ENCODE measurements at places on chromosomes 3 and 15. TPM values are rescaled to one million over a fixed set of nuclear protein-coding genes. Genes with fewer than 3 reads are reported as not detected.
A peak's percentile ranks its signal among the peaks of the same experiment; 100 is the strongest.

GRCh38 chr15:80034629-80035028 is 24.8 kb upstream of the ZFAND6 start:
- DNase-seq, result no peak

The MAP2K5 gene
- 10.1 TPM for total RNA-seq

DNA sequence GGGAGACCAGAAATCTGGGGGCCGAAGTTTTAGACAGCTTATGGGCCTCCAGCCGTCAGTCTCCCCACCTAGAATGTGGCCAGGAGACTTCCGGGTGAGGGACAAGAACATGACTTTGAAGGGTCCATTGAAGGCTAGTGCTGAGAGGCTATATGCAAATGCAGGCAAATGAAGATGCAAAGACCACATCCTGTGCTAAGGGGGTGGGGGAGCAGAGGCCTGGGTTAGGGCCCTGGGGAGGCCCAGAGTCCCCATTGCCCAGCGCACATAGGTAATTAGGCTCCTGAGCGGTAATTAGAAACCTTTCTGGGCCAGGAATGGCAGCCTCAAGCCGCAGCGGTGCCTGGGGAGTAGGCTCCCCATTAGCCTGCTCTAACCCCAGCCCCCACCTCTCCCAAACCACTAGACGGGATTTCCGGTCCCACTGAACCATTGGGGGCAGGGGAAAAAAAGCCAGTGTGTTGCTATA is 6.8 kb downstream of the CSK start:
- DNase-seq, result peak; percentile 44

- DNase-seq, result no peak
Measured at GRCh38 chr3:9779075-9779593, 9.4 kb upstream of the CAMK1 start.

DNA sequence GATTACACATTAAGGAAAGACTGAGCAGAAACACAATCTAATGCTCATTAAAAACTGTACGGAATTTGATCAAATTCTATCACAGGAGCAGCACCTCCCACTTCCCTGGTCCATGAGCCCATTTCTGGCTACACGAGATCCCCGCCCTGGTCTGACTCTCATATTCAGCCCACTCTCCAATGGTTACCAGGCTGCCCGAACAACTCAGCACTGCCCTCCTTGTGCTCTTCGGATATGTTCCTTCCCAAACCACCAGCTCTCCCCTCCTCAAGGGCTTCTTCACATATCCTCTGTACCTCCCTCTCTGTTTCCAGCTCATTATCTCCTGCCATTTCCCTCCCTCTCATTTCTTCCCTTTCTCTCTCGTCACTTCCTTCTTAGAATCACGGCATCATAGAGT is 180.5 kb downstream of the RSL24D1 start:
- DNase-seq, result no peak

The TM4SF18 gene
- 26.1 TPM for total RNA-seq

- DNase-seq, result peak; percentile 84
Measured at GRCh38 chr3:98521897-98522543, 682 bp downstream of the CLDND1 start.

- peak; percentile 17 for DNase-seq
Measured at GRCh38 chr3:179464323-179465092, 13.2 kb upstream of the GNB4 start.

DNA sequence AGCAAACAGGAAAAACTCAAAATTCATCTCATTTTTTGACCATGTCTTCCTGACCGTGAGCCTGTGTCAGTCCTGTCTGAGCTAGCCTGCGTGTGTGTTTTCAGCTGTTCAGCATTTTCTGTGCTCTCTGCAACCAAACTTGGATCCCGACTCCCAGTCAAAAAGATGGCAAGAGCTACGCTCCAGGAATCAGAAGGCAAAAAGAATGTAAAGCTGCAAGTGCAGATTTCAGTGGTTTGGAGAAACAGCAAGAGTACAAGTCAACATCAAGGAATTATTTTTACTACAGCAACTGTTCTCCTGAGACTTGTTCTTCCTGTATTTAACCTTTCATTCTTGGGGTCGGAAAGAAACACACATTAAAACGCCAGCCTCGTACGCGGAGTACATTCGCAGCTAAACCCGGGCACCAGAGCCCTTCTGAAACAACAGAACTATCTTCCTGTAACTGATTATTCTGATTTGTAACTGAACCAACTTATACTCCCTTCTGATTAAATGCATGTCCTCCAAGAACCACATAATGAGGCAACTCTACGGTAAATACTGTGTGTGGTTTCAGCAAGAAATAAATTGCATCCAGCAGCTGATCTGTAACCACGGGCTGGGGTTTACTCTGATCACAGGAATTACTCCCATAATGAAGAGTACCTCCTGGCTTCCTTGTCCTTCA is 107.4 kb downstream of the LRIG1 start:
- DNase-seq, result no peak

DNA sequence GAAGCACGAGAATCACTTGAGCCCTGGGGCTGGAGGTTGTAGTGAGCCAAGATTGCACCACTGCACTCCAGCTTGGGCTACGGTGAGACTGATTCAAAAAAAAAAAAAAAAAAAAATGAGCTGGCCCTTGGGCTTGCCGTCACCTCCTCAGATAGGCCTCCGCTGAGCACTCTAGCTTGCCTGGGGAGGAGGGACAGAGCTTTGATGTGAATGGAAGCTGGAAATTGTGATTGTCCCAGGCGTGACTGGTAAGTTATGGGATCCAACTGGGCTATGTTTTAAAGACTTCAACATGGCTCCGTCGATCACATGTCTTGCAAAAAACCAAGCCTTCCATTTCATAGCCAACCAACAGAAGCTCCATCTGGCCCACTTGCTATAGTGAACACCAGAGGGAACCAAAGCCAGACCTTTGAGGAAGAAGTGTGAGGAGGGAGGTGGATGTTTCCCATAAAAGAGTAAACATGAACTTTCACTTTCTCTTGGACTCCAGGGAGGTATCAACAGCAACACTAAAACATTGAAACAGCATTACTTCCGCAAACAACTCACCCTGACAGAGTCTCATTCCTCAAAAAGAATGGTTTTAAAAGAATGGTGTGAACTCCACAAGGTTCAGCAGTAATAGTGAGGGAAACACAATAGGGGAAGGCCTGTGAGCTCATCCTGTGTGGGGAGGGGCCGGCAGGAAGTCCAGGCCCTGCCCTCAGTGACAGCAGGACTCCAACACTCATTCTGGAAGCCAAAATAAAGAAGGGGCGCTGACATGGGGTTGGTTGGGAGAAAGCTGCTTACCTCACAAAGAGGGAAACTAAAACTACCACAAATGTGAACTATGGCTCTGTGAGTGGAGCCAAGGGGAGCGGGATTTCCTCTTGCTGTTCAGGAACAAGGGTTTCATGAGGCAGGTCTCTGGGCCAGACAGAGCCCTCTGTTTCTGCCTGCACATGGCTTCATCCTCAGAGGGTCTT is 59.2 kb upstream of the IL12A start:
- peak; percentile 70 for DNase-seq

DNA sequence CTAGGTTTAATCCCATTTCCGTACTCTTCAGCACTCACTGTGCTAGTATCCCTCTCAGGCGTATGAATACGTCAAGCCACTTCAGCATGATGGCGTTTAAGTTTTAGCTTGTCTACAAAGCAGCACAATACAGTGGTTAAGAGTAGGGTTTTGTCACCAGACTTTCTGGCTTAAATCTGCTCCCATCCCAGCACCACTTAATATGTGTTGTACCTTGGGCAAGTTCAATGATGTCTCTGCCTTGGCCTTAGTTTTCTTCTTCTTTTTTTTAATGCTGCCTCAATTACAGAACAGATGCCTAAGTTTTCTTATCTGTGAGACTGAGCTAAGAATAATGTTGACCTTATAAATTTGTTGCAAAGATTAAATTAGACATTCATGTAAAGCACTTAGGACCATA is 152.9 kb upstream of the CTDSPL start:
- no peak for DNase-seq

The COMMD2 gene
- 1.4 TPM for total RNA-seq

GRCh38 chr3:175383813-175384212 is 524.7 kb downstream of the NAALADL2 start:
- DNase-seq, result no peak

- no peak for DNase-seq
Measured at GRCh38 chr3:14497321-14497720, 42.8 kb downstream of the GRIP2 start.

DNA sequence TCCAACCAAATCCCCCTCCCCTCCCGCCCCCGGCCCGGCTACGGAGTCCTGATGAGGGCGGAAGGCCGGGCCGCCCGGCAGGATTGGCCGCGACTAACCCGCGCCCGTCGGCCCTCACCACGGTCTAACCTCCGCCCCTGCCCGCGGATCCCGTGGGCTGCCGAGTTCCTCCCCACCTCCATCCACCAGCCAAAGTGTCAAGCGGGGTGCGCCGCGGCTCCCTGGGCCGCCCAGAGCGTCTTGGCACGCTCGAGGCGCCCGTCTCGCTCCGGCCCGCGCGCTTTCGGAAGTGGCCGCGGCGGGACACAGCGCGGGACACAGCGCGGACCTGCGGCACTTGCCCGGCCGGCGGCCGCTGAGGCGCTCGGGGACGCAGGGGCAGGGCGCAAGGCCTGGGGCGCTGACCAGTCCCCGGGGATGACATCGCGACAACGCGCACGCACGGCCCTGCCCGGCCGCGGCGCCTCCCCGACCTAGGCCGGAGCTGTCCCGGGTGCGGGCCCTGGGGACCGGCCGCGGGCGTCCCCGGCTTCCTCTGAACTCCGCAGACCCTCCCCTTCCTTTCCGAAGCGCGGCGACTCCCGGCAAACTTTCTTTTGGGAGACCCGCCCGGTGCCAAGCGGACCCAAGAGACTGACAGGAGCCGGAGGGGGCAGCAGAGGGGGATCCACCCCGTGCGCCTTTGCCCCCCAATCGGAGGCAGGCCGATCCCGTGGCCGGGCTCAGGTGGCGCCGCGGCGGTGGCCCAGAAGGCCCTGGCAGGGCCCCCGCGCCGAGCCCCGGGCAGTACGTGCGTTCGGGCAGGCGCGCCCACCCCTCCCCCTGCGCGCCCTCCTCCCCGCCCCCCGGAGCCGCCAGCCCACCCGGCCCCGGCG is 112.8 kb upstream of the ICE2 start:
- peak; percentile 76 for DNase-seq

- no peak for DNase-seq
Measured at GRCh38 chr3:97306226-97306625, 458.3 kb upstream of the ARL6 start.

- peak; percentile 3 for DNase-seq
Measured at GRCh38 chr3:52479877-52480575, 15.1 kb upstream of the STAB1 start.

The ISLR2 gene
- not detected for total RNA-seq

GRCh38 chr15:67511606-67512005 is 9.3 kb upstream of the C15orf61 start:
- DNase-seq, result no peak

DNA sequence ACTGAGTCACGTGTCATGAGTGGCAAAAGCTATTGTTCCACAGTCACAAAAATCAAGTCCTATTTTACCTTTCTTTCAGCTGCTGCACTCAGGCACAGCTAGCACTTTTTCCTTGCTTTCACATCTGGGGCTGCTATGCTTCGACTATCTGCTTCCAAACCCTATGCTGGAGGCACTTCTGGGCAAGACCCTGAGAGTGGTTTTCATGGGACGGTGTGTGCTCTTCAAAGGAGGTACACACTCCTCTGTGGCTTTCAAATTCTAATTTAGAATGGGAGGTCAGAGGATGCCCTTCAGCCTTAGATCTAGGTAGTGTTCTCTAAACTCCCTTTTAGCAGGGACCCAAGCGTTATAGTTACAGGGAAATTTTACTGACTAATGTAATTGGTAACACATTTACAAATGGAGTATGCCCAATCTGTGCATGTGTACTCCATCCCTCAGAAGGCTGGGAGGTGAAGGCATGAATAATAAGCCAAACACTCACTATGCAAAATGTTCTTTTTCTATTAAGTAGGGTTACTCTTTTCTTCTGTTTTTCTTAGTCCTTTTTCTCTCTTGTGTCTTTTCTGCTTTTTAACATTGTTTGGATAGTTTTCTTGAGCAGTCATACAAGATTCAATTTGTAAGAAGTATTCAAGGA is 188.3 kb downstream of the LSAMP start:
- DNase-seq, result no peak

- no peak for DNase-seq
Measured at GRCh38 chr3:185744997-185745843, 79.6 kb downstream of the IGF2BP2 start.

- DNase-seq, result no peak
Measured at GRCh38 chr3:14235912-14236295, 57.3 kb downstream of the LSM3 start.

GRCh38 chr15:73680549-73680948 is 3.6 kb upstream of the CD276 start:
- no peak for DNase-seq

DNA sequence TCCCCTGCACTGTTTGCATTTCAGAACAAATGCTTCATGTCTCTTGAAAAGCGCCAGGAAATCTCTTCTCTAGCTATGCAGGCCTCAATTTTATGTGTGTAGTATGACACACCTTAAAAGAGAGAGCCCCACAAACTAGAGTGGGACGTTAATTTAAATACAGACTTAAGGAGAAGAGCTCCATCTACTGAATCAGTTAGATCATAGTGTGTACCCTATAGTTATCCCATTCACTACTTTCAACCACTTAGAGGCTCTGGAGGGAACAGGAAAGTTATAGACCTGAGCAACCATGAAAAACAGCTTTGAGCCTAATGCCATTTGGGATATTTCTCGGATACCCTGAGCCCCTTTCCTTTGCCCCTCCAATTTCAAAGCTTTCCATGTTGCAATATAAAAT is 153.7 kb downstream of the TIGIT start:
- no peak for DNase-seq

The CFAP20DC gene
- total RNA-seq, result not detected

The DNAH12 gene
- 0.89 TPM for total RNA-seq

GRCh38 chr3:42314411-42314810 is 48.4 kb upstream of the CCK start:
- no peak for DNase-seq

DNA sequence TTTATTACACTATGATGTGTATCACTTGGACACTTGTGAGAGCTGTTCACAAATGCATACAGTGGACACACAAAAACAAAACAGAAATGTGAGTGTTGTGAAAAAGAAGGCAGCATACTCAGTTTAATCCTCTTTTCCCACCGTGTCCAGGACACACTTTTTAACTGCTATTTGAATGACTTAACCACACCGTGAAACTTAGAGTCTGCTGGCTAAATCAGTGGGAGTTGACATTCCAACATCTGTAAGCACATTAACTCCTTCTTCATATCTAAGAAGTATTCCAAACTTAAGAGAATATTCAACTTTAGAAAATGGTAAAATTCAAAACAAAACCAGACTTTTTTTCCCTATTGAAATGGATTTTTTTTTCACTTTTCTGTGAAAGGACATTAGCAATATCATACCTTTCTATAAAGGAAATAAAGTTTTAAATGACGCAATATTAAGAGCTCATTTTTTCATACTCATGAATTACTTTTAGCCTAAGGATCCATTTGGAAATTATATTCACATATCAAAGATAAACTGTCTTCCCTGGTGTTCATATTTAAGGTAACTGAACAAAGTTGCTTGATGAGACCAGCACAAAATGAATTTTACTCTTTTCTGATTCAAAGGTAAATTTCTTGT is 316.6 kb downstream of the RBMS3 start:
- DNase-seq, result no peak

The ZDHHC19 gene
- not detected for total RNA-seq

DNA sequence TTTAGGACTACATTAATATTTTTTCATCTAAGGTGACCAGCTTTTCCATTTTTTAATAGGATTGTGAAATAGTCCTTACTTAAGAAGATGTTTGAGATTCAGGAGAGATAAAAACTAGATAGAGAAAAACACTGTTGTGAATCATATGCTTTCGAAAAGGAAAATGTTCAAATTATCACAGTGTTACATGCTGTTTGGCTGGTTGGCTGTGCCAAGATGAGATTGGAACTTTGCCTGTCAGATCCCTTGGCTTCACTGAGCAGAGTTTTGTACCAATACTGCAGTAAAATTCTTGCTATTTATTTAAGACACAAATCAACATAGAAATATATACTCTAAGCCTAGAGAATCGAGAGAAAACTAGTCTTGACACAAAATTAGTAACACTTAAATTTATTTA is 117.2 kb downstream of the OXSM start:
- DNase-seq, result no peak

Measured in stomach (tissue), 19 donors.